Brain pericyte (primary cell): ENCODE measurements at places on chromosomes 11 and 22.

- no peak for DNase-seq
These were observed 195.5 kb upstream of the CADM1 start for GRCh38 chr11:115699733-115700132.

DNA sequence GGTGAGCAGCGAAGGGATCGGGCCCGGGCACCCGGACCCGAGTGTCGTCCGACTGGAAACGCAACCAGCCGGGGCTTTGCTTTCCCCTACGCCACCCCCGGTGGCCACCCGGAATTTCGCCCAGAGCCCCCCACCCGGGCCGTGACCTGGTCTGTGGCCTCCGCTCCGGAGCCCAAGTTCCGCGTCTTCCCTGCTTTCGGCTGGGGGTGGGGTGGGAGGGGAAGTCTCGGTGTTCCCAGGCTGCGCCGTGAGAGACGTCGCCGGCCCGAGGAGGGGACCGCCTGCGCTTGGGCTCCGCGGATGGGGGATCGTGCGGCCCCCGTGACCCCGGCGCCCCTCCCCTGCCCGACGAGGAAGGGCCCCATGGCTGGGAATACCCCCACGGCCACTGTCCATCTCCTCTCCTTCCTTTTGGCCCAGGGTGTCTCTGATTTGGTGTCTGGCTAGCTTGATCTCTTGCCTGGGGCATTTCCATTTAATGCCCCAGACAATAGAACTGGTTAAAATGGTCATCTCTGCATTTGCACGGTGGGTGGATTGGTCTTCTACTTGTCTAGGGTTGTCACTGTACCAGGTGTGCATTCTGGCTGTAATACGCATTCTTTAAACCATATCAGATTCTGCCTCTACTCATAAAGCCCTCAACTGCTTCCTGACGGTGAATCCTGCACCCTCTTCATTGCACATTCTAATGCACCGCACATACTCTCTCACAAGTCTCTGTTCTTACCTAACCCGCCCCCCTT is 789 bp downstream of the SIK2 start:
- DNase-seq: no peak

- no peak for DNase-seq
These were observed 82.5 kb upstream of the SORL1-AS1 start for GRCh38 chr11:121535129-121535796.

- DNase-seq: no peak
These were observed 9.9 kb downstream of the IFT27 start for GRCh38 chr22:36765943-36766450.

GRCh38 chr11:23336961-23337360 is 476.7 kb upstream of the CCDC179 start:
- DNase-seq: no peak

DNA sequence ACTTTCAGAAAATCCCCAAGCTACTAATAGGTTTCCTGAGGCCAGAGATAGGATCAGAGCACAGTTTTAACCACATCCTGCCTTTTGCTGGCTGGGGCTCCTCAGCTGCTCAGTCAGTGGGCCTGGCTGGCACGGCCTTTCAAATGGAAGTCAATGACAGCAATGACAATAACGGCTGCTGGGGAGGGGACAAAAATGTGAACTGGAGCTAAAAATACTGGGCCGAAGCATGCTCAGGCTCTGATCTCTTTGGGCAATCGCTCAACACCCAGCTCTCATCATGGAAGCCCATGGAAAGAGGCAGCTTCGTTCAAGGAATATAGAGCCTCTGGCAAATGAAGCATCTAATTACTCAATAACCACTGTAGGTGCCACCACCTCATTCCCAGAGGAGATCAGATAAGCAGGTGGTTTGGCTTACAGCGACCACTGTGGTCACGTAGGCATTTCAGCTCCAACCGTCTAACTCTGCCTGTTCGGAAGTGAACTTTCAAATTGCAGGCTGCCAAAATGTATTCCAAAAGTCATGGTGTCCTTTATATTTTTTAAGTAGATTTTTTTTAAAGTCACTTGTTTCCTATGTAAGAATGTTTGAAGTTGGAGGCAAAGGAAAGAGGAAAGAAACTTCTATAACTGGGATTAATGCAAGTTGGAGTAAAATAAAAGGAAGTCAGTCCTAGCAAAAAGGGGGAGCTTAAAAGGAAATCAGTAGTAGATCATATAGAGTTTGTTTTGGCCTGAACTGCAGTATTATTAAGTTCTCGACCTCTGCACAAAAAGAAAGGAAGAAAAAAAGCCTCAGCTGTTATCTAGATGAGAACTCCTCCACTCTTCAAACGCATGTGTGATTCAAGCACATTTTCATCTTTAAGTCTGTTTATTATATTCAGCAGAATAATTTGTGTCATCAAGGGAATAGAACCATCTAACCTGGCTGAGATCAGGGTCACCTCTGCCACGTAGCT is 14.1 kb downstream of the WT1 start:
- no peak for DNase-seq

GRCh38 chr22:22196018-22196533 is 48.5 kb upstream of the VPREB1 start:
- no peak for DNase-seq

GRCh38 chr22:36684841-36685240 is 18.7 kb downstream of the CACNG2 start:
- DNase-seq: no peak

- no peak for DNase-seq
These were observed 2.6 kb downstream of the KCNE3 start for GRCh38 chr11:74464746-74465145.
